Natural killer cell (primary cell): ENCODE measurements at places on chromosomes 1 and 21. TPM values are rescaled to one million over a fixed set of nuclear protein-coding genes. Genes with fewer than 3 reads are reported as not detected.

The DNASE2B gene
- not detected for total RNA-seq

The TSPEAR gene
- not detected for total RNA-seq

The TNFRSF8 gene
- 0.50 TPM for total RNA-seq

The MMEL1 gene
- total RNA-seq = 1.3 TPM

The ZBTB8B gene
- not detected for total RNA-seq

The TNFSF4 gene
- 1.7 TPM for total RNA-seq

The OR2T33 gene
- total RNA-seq = not detected

DNA sequence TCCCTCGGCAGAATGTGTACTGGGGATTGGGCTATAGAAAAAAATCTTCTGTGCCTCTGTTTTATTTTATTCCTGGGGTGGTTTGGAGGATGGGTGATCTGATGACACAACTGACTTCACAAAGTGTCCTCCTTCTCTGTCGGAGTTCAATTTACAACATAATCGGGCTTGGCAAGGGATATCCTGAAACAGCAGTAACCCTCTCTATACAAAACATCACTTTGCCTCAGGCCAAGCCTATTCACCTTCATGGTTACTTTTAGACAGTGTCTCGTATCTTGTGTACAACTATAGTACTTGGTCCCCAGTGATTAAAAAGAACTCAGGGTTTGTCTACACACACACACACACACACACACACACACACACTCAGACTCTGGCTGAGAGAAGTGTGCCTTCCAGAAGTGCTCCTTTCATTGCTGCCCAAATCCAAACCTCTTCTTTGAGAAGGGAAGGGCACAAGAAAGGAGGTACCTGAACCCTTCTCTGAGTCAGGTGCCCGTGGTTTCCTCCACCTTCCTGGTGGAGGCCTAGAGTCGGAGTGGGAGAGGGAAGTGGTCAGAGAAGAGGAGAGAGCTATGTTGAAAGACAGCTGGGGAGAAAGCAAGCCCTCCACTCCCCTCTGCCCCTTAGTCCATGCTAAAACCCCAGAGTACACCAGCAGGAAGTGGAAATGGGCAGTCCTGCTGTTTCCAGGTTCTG, 62.4 kb upstream of the POU2F1 start:
- DNase-seq = no peak

GRCh38 chr1:147579934-147580537, 38.7 kb downstream of the BCL9 start:
- peak; percentile 55 for DNase-seq

DNA sequence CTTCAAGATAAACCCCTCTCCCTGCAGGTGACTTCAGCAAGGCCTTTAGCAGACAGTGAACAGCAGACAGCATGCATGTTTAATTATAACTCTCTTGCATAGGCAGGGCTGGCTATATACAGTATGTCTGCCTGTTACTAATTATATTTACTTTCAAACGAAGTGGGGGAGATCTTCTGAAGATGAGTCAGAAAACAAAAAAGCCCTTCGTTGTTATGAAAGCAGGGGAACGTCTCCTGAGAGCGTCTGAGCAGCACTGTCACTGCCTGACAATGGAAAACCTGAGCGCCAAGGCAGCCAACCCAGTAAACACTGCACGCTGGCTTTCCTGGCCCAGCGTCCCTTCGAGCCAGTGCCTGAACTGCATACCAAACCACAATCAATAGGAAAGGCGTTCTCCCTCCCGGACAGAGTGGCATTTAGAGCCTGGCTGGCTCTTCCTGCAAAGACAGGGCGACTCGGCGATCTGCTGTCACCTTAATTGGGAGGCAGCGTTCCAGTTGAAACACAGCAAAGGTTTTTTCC, 54.1 kb downstream of the TOMM20 start:
- DNase-seq = peak; percentile 31

DNA sequence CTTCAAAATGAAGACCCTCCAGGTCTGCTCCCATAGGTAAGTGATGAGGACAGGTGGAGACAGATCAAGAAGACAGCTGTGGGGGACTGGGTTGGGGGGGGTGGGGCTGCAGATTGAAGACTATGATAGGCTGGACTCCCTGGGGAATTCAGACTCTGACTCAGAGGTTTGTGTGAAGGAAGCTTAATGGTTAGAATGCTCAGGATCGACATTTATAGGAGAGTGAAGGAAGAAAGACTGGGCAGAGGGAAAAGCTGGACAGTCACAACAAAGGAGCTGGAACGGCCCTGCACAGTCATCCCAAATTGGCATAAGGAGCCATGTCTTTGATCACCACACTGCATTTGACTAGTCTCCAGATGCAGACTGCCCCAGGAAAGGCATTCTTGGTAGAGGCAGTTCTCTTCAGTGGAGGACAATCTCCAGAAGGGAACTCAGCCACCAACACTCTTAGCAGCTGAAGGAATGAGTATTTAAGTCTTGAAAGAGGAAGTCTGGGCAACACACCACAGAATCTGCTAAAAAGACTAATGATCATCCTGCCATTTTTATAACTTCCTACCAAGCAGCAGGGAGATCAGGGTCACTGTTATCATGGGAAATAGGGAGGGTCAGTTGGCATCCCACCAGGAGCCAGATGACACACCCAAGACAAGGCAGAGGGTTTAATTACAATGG, 120.0 kb upstream of the ZC3H11B start:
- no peak for DNase-seq

- DNase-seq = no peak
These were observed 50.0 kb upstream of the LRRC3 start for GRCh38 chr21:44405091-44405947.

- no peak for DNase-seq
These were observed 271.5 kb upstream of the BEND5 start for GRCh38 chr1:49048188-49048587.

- DNase-seq = no peak
These were observed 24.1 kb upstream of the EXO1 start for GRCh38 chr1:241823925-241824324.

GRCh38 chr1:216020743-216021345, 402.4 kb downstream of the USH2A start:
- DNase-seq = no peak

DNA sequence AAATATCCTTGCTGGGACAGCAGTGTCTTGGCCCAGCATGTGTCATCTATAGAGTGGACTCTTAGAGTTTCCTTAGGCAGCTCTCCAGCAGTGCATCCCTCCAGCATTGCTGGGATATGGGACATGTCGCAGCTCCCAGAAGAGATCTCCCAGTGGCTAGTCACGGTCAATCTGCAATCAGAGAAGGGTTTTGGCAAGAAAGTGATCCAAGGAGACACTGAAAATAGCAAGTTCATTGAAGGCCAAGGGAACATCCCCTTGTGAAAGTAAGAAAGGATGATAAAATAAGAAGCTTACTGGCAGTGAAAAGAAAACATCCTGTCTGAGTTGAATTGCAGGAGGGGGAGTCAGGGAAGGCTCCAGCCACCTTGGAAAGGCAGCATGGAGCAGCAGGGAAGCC, 19.3 kb upstream of the NPL start:
- DNase-seq = no peak

GRCh38 chr1:41955461-41956159, 36.9 kb upstream of the HIVEP3 start:
- no peak for DNase-seq

DNA sequence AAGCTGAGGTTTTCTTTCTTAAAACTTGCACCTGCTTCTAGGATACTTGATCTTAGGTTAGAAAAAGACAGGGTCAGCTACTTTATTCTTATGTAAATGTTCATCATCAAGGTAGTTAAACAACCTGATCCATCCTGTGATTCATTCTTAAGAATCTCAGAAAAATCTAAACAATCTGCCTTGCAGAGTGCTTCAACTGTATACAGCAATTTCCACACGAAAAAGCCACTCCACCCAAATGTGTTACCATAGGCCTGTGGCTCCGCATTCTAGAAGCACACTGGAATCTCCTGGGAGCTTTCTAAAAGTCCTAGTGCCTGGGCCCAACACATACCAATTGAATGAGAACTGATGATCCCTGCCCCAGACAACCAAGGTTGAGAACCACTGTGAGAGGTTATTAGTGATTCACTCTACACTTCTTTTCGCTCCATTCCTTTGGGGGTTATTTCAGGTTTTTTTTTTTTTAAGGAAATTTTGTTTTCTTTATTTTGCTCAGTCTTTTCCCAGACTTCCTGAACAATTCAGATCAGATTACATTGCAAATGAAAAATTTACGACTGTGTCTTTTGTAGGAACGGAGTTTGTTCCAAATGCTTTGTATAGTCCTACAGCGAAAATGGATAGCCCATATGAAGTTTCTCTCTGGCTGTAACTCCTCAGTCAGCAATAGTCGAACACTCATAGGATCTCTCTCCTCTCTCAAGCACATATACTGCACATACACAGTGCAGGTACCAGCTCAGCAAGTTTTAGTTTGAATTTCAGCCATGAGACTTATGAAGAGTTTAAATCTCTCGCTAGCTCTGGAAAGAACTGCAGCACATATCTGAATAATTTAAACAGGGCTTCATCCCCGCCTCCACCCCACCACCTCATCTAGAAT, 16.1 kb downstream of the SMYD2 start:
- DNase-seq = no peak

DNA sequence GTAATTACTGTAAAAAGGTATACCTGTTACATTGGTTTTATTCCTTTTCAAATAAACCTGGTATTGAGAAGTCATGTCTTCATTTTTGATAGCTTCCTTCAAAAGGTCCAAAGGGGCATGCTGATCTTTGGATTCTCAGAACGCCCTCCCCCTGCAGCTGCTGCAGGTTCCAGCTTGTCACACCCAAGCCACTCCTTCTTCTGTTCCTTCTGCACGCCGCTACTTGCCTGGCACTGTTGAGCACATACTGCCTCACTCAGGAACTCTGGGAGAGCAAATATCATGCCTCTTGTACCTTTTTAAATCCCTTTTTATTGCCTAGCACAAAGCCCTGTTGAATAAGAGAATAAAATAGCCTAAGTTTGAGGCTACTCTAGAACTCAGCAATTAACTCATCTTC, 136.9 kb downstream of the BARHL2 start:
- no peak for DNase-seq

GRCh38 chr1:96843196-96843595, 121.6 kb downstream of the PTBP2 start:
- no peak for DNase-seq

DNA sequence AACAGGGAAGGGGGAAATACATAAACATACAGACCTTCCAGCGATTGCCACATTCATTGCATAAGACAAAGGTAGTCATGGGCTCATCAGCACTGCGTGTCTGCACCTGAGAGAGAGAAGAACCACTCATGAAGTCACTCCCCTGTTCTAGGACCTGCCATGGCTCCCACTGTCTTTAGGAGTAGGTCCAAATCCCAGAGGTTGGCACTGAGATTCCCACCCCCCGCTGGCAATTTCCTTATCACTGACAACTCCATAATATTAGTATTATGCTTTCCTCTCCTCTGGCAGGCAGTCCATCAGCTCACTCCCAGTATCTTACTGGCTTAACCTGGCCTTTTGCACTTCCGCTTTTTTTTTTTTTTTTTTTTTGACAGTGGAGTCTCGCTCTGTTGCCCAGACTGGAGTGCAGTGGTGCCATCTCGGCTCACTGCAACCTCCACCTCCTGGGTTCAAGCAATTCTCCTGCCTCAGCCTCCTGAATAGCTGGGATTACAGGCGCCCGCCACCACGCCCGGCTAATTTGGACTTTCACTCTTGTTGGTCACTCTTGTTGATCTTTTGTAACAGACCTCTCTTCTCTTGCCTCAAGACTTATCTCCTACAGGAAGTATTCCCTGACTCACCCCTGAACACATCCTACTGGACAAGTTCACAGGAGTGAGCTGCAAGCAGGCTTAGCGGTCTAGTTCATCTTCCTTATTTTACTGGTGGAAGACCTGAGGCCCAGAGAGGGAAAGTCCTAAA, 14.8 kb upstream of the ZNF436 start:
- DNase-seq = no peak

DNA sequence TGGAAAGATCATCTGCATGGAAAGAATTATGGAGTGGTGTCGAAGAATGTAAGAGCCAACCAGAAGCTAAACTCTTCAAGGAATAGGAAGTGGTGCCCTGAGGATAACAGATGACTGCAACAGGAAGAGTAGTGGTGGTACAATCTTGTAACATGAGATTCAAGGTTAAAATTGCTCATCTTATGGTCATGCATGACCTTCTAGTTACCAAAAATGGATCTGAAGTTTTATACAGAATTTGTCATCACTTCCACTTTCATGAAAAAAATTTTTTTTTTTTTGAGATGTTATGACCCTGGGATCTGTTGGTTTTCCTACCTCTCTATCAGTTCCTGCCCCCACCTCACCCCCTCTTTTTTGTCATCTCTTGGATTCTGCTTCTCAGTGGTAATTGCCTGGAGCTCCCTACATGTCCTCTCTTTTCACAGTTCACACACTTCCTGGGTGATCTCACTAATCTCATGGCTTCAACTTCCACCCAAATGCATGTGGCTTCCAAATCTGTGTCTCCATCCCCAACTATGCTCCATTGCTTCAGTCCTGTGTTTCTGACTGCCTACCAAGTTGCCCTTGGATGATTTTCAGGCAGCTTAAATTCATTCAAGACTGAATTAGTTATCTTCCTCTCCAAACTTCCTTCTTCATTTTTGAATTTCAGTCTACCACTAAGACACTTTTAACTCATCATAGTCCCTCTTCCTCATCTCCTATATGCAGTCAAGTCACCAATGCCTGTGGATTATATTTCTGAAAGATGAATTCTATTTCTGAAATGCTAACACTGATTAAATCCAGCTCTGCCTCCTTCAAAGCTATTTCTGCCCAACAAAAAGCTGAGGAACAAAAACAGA, 48.4 kb downstream of the SLAMF6 start:
- DNase-seq = no peak

- DNase-seq = peak; percentile 11
These were observed 10.7 kb downstream of the PLA2G5 start for GRCh38 chr1:20080441-20081352.
